AG09319 (cell line): ENCODE measurements at places on chromosomes 1 and 21.

- no peak for DNase-seq
Observed at GRCh38 chr1:223682502-223682901, 17.0 kb upstream of the CAPN8 start.

- no peak for DNase-seq
Observed at GRCh38 chr1:14363707-14364413, 234.6 kb upstream of the KAZN start.

GRCh38 chr21:39651206-39651605, 38.5 kb downstream of the B3GALT5 start:
- no peak for DNase-seq

DNA sequence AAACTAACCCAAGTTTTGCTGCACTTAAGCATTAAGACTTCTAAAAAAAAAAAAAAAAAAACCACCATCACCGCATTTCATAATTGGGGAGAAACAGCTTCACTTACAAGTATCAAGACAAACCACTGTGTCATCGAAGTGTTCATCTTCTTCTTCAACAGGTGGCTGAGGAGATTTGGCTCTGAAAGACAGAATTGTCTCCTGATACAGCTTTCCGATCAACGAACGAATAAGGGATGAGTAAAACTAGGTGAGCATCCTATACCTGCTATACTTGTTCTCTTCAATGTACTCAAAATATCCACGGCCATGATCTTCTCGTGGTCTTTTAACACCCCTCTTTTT, 2.0 kb downstream of the HNRNPU start:
- DNase-seq, result no peak

DNA sequence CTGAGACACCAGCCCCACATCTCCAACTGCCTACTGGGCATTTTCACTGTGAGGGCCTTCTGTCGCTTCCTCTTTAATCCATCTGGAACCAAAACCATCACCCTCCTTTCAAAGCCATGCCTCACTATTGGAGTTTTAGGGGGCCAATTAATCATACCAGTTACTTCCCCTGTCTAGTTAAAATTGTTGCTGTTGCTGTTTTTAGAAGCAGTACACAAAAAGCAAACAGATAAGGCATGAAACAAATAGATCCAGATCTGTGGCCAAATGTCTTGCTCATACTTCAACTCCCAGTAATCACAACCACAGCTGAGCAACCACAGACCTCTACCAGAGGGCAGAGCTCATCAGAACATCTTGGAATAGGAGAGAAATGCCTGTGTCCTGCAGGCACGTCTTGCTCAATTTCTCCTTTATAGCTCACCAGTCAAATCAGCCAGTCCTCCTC, 133.8 kb upstream of the C1orf105 start:
- DNase-seq, result peak; percentile 89

DNA sequence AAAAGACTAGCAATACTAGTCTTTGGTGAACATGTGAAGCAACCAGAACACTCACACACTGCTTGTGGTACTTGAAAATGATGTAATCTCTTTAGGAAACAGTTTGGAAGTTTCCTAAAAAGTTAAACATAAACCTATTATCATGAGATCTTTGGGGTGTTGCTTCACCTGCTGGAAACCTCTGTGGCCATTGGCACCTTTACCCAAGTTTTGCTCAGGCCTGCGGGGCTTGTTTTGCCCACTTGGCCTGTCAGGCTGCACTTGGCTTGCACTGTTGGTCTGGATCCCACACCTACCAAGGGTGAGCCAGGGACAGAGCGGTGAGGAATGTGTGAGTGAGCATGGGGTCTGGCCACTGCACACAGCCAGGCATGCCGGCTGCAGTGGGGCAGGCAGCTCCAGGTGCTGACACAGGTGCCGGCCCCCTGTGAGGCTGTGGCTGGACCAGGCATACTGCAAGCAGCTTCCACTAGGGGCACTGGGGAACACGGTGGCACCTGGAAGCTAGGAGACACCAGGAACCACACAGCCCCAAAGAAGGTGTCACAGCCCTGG, 14.4 kb upstream of the FNBP1L start:
- no peak for DNase-seq

- DNase-seq, result no peak
Observed at GRCh38 chr1:205162301-205162700, 40.5 kb upstream of the RBBP5 start.

- no peak for DNase-seq
Observed at GRCh38 chr1:184684285-184685074, 70.2 kb downstream of the EDEM3 start.

- DNase-seq, result peak; percentile 88
Observed at GRCh38 chr1:31701091-31701736, 2.6 kb downstream of the COL16A1 start.

DNA sequence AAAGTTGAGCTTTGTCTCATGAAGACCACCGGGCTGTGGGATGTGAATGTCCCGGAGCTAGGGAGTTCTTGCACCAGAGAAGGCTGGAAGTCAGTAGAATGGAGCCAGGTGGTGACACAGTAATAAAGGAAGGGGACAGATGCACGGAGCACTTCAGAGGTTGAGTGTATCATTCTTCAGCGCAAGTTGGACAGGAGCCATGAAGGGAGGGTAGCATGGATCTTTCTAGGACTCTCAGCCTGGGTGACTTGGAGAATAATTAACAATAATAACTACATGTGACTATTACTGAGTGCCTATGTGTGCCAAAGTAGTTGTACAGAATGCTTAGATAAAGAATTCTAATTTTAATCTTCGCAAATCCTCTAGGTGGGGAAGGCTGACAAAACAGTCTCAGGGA, 258.7 kb upstream of the AJAP1 start:
- DNase-seq, result no peak

DNA sequence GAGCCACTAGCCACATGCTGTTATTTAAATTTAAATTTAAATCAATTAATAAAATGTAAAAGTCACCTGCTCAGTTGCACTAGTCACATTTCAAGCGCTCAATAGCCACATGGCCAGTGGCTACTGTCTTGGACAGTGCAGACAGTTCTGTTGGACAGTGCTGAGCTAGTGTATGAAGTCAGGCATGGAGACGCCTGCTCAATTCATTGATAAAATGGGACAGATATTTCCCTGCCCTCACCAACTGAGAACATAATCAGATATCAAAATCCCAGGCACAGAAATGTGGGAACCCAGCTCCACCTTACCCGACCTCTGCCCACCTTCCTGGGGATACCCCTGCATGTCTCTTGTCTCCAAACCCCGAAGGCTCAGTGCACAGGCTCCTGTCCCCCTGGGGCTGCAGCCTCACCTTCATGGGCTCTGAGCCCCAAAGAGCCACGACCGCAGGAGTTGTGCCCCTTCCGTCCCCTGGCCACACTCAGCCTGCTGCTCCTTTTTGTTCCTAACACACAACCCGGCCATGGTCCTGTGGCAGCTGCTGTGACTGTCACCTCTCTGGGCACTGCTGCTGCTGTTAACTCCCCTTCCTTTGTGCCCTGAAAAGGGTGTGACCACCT, 63.5 kb downstream of the TCP10L start:
- DNase-seq, result no peak

DNA sequence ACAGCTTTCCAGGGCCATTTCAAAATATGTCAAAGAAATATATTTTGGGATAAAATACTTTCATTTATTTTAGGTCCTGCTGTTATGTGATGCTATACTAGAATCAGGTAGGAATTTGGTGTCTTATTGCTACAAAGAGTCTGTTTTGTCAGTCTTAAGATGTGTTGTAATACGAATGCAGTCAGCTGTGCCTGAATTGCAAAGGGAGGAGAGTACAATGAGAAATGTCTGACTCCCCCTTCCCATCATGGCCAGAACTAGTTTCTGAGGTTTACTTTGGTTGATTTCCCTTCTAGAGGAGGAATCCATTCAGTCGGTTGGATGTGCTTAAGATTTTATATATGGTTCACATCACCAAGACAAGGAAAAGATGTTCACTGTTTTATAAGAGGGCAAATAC, 75.7 kb upstream of the TNFSF18 start:
- DNase-seq, result no peak

- DNase-seq, result no peak
Observed at GRCh38 chr1:54678776-54679643, 36.7 kb upstream of the TTC4 start.

GRCh38 chr1:203450479-203451149, 25.0 kb upstream of the PRELP start:
- DNase-seq, result no peak

GRCh38 chr1:30452925-30453324, 270.5 kb downstream of the MATN1 start:
- no peak for DNase-seq

GRCh38 chr1:214305164-214305751, 24.3 kb downstream of the SMYD2 start:
- no peak for DNase-seq

DNA sequence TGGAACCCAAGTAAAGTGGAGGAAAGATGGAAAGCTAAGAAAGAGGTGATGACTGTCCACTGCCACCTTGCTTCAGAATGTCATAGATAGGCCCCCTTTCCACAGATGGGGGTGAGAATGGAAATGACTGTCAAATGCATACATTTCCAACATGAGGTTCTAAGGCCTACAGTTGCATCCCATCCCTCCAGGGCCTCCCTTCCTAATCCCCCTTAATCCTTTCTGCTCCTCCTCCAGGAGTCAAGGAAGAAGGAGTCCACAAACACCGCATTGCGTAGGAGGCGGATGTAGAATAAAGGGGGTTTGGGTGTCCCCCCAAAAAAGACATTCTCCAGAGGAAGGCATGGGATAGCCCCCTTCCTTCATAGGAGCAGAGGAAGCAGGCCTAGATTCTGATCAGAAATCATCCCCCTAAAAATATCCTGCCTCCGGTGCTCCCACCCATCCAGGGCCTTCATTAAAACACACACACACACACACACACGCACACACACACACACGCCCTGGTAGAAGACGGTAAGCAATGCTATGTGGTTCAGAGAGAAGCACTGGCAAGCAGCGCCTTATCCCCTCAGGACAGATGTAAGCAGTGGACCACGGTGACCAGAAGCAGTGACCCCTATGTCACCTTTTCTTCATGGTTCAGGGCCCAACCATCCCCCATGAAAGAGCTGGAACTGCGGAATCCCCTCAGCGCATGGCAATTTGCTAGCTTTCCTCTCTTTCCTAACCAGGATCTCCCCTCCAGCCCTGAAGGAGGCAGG, 2.0 kb downstream of the SV2A start:
- DNase-seq, result no peak

GRCh38 chr1:180042988-180043622, 88.5 kb downstream of the CEP350 start:
- peak; percentile 28 for DNase-seq
